ENCODE measurements at places on chromosomes 5 and 9.

- DNase-seq: no peak
These were observed 12.8 kb downstream of the PAM start for GRCh38 chr5:102767862-102768261.

- DNase-seq: no peak
These were observed 4.9 kb upstream of the FRRS1L start for GRCh38 chr9:109171926-109172325.

GRCh38 chr5:133140311-133140710 lies 88.5 kb downstream of the HSPA4 start:
- no peak for DNase-seq

DNA sequence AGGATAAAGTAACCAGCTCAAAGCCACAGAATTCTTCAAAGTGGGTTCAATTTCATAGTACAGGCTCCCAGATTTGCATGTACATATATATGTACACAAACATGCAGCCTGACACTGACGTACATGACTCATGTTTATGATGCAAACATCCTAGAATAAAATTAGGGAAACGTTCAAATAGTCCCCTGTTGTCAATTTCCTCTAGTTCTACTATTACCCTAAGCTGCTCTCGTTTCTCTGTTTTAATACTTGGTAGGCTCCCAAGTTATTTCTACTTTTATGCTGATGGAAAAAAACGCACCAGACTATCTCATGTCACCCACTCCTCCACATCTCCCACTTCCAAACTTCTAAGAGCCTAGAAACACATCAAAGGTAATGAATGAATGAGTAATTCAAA lies 229.7 kb downstream of the EPB41L4A start:
- no peak for DNase-seq

DNA sequence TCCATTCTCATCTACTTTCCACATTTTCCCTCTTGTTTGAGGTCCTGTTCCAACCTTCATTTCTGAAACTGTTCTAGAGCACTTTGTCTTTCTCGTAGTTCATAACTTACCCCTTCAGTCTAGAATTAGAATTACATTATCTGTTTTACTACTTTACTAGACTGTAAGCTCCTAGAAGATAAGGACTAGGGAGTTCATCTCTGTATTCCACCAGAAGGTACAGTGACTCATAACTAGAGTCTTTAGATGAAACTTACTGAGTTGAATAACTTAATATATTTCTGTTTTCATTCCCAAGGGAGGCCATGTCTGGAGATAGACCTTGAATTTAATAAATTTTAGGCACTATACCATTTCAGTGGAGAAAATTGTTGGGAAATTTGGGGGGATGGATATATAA lies 38.7 kb downstream of the G3BP1 start:
- DNase-seq: no peak

DNA sequence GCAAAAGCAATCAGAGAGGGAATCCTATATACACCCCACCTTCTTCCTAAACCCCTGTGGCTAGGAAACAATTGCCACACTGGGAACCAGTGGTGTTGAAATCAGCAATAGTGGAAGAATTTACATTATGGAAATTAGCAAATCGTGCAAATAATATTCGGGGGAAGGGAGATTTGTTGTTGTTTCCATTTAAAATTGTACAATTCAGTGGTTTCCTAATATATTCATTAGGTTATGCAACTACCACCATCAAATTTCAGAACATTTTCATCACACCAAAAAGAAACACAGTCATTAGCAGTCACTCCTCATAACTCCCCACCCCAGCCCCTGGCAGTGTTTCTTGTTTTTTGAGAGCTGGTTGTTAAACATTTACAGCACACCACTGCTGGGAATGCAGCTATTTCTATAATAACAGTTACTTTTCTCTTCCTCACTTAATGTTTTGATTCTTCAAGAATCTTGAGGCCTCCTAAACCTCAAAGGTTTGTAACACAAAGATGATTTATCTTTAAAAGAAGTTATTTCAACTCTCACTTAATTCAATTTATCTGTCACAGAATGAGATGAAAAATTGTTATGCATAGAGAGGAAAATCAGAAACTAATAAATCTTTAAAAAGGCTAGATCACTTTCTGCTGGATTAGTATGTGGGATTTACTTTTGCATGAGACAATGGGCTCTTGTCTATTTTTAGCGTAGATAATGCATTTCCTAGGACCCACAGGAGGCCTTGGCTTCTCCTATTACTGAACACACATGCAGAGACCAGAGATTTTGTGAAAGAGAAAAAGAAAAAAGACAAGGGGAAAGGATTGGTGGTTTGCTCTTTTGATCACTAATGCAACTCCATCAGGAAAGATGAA lies 91.8 kb upstream of the DAPK1 start:
- DNase-seq: no peak
